Lung (tissue), 17 donors: ENCODE measurements at places on chromosomes 11 and 22.
A peak's percentile ranks its signal among the peaks of the same experiment; 100 is the strongest.

DNA sequence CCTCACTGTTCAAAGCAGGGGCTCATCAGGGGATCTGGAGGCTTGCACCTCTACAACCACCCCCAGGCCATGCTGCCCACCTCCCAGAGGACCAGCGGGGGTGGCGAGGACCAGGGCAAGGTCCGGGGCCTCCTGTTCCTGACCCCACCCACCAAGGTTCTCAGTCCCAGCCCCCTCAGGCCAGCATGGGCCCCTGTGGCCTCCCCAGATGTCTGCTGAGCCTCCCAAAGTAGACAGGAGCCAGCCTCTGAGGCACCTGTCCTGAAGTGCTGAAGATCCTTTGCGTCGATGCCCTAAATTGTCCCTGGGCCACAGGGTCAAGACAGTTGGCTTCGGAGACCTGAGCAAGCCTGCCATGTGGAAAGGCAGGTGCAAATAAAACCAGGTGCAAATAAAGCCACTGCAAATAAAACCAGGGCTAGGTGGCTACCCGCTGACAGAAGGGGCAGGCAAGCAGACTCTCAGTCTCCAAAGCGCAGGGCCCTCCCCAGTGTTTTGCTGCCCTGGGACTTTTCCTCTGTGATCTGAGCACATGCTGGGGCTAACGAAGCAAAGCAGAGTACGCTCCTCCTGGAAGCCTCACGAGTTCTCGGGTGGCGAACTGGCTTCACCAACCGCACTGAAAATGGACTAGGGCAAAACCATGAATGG, 22.4 kb upstream of the ARFGAP3 start:
- no peak for DNase-seq

DNA sequence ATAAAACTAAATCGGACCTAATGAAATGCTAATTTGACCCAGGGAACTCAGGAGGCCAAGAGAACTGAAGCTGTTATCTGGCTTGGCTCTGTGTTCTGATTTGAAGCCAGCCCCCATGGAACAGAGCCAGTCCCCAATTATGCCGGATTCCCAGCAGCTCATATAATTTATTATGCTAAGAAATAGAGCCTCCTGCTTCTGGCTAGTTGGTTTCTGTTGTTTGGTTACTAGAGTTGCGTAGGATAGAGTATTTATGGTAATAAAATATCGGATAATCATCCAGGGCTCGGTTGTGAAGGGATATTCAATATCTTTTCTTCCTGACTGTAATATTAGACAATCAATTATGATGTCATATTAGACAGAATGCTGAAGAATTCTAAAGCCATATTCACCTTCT, 120.4 kb upstream of the TTC12 start:
- peak; percentile 85 for DNase-seq

- DNase-seq = no peak
Observed at GRCh38 chr22:32052244-32052643, 9.2 kb downstream of the SLC5A1 start.

DNA sequence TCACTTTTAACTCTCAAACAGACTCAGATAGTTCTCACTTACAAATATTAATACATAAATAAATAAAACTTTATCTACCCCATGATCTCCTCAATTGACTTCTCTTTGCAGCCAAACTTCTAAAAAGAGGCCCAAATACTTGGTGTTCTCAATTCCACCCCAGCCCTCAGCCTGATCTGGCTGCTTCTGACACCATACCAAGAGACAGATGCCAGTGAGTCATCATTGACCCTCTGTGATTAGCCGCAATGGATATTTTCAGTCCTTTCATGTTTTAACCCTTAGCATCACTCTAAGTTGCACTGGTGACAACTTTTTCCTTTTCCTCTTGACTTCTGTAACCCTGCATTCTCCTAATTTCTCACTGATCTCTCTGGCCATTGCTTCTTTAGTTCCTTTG, 184.1 kb upstream of the ARHGAP20 start:
- peak; percentile 19 for DNase-seq

DNA sequence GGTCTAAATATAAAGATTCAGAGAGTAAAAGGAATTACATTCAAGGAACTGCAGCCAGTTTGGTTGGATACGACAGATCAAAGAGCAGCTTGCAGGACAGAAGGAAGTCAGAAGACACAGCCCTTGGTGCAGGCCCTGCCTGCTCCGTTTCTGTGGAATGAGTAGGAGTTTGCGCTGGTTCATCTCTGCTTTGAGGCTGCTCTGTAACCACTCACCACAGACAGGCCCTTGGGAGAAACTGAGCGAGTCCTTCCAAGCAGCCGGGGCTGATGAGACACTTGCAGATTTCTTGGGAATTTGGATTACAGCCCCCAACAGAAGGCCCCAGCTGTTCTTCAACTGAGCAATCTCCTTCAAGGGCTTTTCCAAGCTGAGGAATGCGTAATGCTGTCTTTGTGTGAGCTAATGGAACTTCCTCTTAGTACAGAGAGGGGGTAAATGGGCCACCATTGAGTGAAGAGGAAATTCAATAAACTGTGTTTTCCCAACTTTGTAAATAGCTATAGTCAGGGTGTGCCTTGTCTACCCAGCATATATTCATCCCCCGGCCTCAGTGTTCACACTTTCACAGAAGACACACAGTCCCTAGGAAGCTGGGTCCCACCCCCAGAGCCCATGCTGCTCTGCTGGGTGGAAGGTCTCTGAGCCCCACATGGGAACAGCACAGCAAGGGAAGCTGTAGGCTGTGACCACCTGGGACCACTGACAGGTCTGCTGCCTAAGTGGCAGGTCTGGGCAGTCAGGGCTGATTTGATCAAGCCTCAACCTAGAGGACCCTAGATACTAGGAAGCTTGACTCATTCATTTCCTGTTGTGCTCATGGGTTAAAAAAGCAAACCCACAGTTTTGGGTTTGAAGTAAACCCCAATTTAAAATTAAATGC, 16.6 kb downstream of the IL10RA start:
- peak; percentile 97 for DNase-seq

DNA sequence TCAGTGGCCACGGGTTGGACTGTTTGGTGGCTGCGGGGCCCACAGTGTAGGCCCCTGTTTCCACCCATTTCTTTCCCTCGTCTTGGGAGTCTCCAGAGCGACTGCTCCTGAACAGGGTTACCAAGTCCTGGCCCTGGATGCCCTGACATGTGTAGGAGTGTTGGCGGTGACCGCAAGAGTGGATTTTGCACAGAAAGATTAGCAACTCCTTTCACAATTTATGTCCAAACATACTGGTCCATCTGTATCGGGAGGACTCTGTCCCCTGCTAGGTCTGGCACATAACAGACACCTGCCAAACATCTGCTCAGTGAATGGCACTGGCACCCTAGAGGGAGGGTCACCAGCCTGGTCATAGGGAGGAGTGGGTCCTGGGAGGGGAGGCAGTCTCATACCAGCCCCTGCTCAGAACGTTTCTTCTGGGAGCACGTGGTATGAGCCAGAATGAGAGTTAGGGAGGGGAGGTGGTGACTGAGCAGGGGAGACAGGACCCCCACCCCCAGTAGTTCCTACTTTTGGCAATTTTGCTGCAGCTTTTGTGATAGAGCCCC, 3.4 kb upstream of the APOA1 start:
- DNase-seq = no peak

- peak; percentile 45 for DNase-seq
Observed at GRCh38 chr11:120208777-120209176, 2.1 kb upstream of the OAF start.
